ENCODE measurements at places on chromosomes 2 and 18. TPM values are rescaled to one million over a fixed set of nuclear protein-coding genes. Genes with fewer than 3 reads are reported as not detected.
A peak's percentile ranks its signal among the peaks of the same experiment; 100 is the strongest.

DNA sequence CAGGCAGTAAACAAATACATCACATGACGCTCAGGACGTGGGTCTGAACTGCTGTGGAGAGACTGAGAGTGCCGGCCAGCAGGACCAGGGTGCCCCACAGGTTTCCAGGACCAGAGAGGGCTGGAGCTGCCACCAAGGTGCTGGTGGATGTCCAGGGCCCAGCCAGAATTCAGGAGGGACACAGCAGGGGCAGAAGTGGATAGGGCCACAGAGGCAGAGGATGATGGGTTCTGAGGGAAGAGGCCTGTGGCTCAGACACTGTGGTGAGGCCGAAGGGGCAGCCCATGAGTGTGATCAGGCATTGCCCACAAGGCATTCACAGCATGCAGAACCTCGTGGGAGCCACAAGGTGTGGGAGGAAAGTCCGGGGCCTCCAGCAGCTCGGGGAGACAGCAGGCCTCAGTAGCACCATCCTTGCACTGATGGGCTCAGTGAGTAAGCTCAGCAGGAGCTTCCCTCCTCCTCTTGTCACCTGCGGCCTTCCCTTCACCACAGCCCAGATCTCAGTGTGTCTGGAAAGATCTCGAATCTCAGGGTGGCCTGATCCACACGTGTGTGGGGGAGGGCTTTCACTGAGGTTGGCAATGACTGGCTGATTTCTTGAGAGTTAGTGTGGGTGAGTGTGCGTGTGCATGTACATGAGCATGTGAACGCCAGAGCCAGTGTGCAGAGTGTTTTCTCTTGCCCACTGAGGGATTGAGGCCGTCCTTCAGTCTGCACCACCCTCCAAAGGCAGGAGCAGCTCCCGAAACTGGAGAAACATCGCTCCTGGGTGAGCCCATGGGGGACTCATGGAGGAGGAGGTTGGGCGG, 181.8 kb upstream of the RAB6C start:
- no peak for DNase-seq

Gene STON1
- 1.4 TPM for total RNA-seq

Gene ANO7
- 0.83 TPM for total RNA-seq

GRCh38 chr2:207274530-207275189, 108.9 kb upstream of the KLF7 start:
- DNase-seq: no peak

Gene IGFBP5
- total RNA-seq: not detected

- DNase-seq: no peak
Observed at GRCh38 chr2:160278101-160278878, 78.2 kb upstream of the ITGB6 start.

- DNase-seq: no peak
Observed at GRCh38 chr2:20156836-20157192, 68.1 kb downstream of the SDC1 start.

Gene OSR1
- total RNA-seq: not detected

- DNase-seq: peak; percentile 41
Observed at GRCh38 chr2:55014962-55015939, 35.0 kb downstream of the RTN4 start.

- DNase-seq: no peak
Observed at GRCh38 chr2:238936162-238937052, 88.5 kb downstream of the TWIST2 start.
